ENCODE measurements at places on chromosomes 6 and 20. TPM values are rescaled to one million over a fixed set of nuclear protein-coding genes. Genes with fewer than 3 reads are reported as not detected.

DNA sequence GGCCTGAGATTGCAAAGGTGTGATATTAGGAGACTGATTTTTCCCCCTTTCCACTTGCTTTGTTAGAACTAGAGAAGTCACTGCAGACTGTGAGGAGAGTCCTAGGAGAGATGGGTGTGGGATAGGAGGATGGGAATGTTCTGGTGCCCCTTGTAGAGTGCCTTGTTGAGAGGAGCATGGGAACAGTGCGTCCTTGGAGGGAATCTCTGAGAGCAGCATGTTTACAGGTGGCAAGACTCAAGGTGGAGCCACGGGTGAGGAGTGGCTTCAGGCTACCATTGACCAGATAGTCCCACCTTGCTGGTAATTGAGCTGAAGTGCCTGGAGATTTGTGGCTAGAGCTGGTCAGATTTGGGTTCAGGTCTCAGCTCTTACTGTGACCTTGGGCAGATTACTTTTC, 6.0 kb downstream of the PLCG1 start:
- no peak for DNase-seq
- no peaks in the 10 kb centered on the region for H3K36me3 ChIP-seq
- no peaks in the 10 kb centered on the region for H3K4me1 ChIP-seq
- H3K4me3 ChIP-seq, result no peak overlapping the region
- H3K27me3 ChIP-seq, result no peaks in the 10 kb centered on the region
- no peak overlapping the region for H3K27ac ChIP-seq

The SOX18 gene
- total RNA-seq, result 8.4 TPM

The TBXT gene
- total RNA-seq, result not detected

- H3K36me3 ChIP-seq, result no peaks in the 10 kb centered on the region
- DNase-seq, result no peak
- H3K4me1 ChIP-seq, result no peaks in the 10 kb centered on the region
Measured at GRCh38 chr6:15588971-15589634, 73.7 kb downstream of the DTNBP1 start.

GRCh38 chr6:20791944-20792343, 257.7 kb downstream of the CDKAL1 start:
- no peaks in the 10 kb centered on the region for H3K36me3 ChIP-seq
- no peak for DNase-seq
- H3K27ac ChIP-seq, result no peak overlapping the region
- H3K4me3 ChIP-seq, result no peak overlapping the region

All from colonic mucosa (tissue), 4 donors.